ENCODE measurements at places on chromosomes 3 and 15.
A peak's percentile ranks its signal among the peaks of the same experiment; 100 is the strongest.

DNA sequence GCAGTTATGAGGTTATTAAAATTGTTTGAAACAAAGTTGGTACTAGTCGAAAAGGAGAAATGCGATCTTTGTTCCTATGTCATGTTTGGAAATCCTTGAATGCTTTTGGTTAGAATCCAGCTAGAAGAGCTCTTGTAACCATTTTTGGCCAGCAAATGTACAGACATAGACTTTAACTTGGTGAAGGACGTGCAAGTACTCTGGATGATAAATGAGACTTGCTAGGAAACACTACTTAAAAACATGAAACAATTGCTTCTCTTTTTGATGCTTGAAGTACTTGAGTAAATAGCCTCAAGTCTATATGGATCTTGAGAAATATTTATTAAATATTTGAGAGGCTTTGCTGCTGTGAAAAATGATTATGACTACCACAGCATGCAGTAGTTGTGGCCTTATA, 95.8 kb downstream of the CADM2 start:
- no peak overlapping the region for H3K27ac ChIP-seq
- H3K36me3 ChIP-seq: no peaks in the 10 kb centered on the region
- no peak overlapping the region for H3K4me3 ChIP-seq

- H3K27ac ChIP-seq: no peak overlapping the region
- H3K36me3 ChIP-seq: no peaks in the 10 kb centered on the region
- DNase-seq: no peak
- no peak overlapping the region for H3K4me3 ChIP-seq
These were observed 5.7 kb upstream of the TBC1D2B start for GRCh38 chr15:78083186-78083585.

GRCh38 chr15:49059491-49059890, 13.2 kb upstream of the SECISBP2L start:
- H3K36me3 ChIP-seq: no peaks in the 10 kb centered on the region
- no peaks in the 10 kb centered on the region for H3K27me3 ChIP-seq
- H3K4me3 ChIP-seq: no peak overlapping the region
- DNase-seq: no peak
- H3K4me1 ChIP-seq: peaks cover 18% of the 10 kb centered on the region

- H3K27me3 ChIP-seq: no peaks in the 10 kb centered on the region
- peaks cover 18% of the 10 kb centered on the region for H3K36me3 ChIP-seq
- H3K4me1 ChIP-seq: peaks cover 15% of the 10 kb centered on the region
- H3K4me3 ChIP-seq: no peak overlapping the region
- DNase-seq: no peak
These were observed 15.3 kb downstream of the LRRC49 start for GRCh38 chr15:70907784-70908471.

DNA sequence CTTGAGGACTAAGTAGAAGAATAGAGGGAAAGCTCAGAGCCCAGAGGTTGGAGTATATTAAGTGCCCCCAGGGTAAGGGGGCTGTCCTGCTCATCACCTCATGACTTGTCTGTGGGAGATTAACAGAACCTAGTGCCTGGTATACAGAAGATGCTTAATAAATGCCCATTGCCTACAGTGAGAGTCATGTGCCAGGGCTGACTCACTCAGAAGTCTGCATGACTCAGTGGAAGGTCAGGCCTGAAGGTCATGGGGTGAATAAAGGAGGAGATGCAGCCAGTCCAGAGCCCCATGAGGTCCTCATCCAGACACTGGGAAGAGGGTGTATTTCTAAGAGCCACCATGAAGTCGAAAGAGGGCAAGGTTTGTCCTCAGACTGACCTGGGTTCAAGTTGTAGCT, 62.5 kb upstream of the TLE3 start:
- H3K4me3 ChIP-seq: no peak overlapping the region
- no peak overlapping the region for H3K27ac ChIP-seq
- H3K4me1 ChIP-seq: peaks cover 46% of the 10 kb centered on the region

- H3K36me3 ChIP-seq: peaks cover 3% of the 10 kb centered on the region
- no peaks in the 10 kb centered on the region for H3K27me3 ChIP-seq
- H3K4me1 ChIP-seq: peaks cover 69% of the 10 kb centered on the region
- no peak for DNase-seq
These were observed 4.6 kb downstream of the SETD5 start for GRCh38 chr3:9401986-9402385.

- peaks cover 4% of the 10 kb centered on the region for H3K36me3 ChIP-seq
These were observed 12.1 kb downstream of the OSBPL10 start for GRCh38 chr3:31968927-31969418.

DNA sequence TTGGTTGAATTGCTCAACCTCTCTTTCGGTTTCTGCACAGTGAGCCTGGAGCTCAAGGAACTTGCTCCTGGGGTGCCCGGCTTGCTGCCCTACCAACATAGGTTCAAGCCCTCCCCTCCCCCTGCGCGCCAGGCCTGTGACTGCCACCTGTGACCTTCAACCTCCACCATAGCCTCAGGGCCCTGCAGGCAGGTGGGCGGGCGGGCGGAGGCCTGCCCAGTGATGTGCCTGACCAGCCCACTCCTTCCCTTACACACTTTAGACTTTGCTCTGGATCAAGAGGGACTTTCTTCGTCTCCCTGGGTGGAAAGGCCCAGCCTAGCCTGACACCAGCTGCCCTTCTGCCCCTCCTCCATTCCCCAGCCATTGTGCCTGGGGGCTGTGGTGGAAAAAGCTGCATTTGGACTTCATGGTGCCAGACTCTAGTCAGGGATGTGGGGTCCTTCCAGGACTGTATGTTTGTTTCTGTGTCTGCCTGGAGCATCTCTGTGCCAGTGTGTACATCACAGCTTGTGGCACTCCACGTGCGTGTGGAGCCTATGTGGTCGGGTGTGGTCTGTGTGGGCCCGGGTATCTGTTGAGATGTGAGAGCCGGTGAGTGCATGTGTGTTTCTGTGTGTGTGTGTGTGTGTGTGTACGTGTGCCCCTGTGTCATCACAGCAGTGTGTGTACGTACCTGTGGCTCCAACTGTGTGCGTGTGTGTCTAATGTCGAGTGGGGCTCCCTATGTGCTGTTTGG, 9.5 kb downstream of the PRKCD start:
- no peak overlapping the region for H3K4me3 ChIP-seq
- H3K27me3 ChIP-seq: no peaks in the 10 kb centered on the region
- H3K36me3 ChIP-seq: peaks cover 2% of the 10 kb centered on the region
- no peak for DNase-seq

DNA sequence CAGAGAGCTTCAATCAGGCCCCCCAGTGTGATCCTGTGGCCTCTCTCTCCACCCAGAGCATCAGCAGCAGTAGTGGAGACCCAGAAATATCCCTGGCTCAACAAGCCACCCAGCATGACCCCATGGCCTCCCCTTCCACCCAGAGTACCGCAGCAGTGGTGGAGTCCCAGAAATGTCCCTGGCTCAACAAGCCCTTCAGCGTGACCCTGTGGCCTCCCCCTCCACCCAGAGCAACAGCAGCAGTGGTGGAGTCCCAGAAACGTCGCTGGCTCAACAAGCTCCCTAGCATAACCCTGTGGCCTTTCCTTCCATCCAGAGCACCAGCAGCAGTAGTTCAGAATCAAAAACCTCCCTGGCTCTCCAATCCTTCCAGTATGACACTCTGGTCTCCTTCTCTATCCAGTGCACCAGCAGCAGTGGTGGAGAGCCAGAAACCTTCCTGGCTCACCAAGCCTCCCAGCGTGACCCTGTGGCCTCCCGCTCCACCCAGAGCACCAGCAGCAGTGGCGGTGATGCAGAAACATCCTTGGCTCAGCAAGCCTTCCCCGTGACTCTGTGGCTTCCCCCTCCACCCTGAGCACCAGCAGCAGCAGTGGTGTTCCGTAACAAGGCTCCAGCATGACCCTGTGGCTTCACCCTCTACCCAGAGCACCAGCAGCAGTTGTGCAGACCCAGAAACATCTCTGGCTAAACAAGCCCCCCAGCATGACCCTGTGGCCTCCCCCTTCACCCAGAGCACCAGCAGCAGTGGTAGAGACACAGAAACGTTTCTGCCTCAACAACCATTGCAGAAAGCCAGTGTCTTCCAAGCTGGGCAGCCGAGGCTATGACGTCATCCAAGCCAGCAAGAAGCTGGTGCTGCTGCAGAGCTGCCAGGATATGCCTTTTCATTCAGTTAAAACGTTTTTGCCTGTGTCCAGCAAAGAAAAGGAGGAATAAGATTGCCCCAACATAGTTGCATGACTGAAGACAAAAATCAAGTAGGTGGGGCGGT, 61.3 kb upstream of the TAMM41 start:
- no peak for DNase-seq
- H3K36me3 ChIP-seq: no peaks in the 10 kb centered on the region
- H3K27ac ChIP-seq: no peak overlapping the region
- H3K27me3 ChIP-seq: peaks cover 22% of the 10 kb centered on the region
- H3K4me1 ChIP-seq: no peaks in the 10 kb centered on the region
- no peak overlapping the region for H3K4me3 ChIP-seq

DNA sequence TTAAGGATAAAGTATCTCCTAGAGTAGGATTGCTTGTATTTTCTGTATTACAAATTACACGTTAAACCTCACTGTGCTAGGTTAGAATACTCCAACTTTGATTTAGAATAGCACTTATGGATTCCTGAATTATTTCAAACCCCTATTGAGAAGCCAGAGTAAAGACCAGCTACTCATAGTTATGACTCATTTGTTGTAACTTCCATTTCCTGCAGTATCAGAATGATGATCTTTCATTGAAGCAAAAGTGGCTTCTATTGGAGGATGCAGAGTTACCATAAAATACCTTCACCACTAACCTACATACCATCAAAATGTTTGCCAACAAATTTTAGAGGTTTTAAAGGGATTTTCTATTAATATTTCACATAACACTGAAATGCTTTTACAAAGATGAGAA, 1322.7 kb upstream of the ALCAM start:
- no peak overlapping the region for H3K27ac ChIP-seq
- H3K27me3 ChIP-seq: no peaks in the 10 kb centered on the region
- H3K36me3 ChIP-seq: no peaks in the 10 kb centered on the region

DNA sequence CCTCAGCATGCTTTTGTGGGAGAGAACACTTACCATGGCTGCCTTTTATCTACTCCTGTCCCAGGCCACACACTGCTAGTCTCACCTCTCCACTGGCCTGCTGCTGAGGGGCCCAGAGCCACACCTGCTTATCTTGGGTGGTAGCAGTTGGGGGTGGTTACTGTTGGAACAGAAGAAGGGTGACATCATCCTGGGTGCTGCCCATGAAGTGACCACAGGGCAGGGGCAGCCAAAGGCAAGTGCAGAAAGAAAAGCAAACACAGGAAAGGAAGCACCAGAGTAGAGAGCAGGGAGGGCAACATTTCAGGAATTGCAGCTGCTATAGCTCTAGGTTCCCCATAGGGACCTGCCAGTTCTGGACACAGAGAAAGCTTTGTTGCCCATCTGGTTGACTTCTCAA, 345.2 kb downstream of the VPS13C start:
- H3K27me3 ChIP-seq: peaks cover 17% of the 10 kb centered on the region
- H3K36me3 ChIP-seq: no peaks in the 10 kb centered on the region
- H3K4me3 ChIP-seq: no peak overlapping the region
- DNase-seq: no peak
- no peak overlapping the region for H3K27ac ChIP-seq

GRCh38 chr15:74828835-74829234, 2.4 kb downstream of the CPLX3 start:
- no peaks in the 10 kb centered on the region for H3K36me3 ChIP-seq
- no peaks in the 10 kb centered on the region for H3K4me1 ChIP-seq
- H3K27me3 ChIP-seq: peaks cover 24% of the 10 kb centered on the region
- H3K27ac ChIP-seq: no peak overlapping the region
- DNase-seq: no peak

- H3K4me3 ChIP-seq: no peak overlapping the region
- H3K36me3 ChIP-seq: peaks cover 8% of the 10 kb centered on the region
- no peak for DNase-seq
- H3K27ac ChIP-seq: no peak overlapping the region
These were observed 6.9 kb downstream of the ISL2 start for GRCh38 chr15:76343313-76343996.

DNA sequence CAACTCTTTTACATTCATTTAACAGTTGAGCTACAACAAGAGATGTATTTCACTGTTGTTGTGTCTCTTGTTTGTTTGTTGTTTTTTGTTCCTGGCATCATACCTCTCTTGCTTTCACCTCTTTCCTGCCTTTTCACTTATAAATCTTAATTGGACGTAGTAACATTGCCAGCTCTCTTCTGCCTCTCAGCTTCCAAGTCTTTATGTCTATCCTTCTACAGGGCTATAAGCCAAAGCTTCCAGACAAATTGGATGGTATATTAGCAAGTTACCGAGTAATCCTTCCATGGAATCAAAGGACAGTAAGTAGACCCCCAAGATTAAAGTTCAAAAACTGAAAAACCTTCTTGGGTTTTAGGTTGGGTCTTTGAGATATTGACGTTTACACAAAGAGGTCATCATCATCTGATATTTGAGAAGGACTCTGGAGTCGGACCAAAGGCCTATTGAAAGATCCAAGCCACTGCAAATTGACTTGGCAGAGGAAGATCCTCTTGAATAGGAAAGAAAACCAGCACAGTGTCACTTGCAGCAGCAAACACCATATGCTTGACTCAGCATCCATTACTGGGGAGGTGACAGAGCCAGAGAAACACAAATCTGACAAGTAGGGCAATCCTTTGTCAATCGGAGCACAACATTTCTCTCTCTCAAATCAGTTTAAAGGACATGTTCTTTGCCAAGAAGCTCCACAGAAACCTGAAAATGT, 648.5 kb upstream of the NR2F2 start:
- H3K27ac ChIP-seq: no peak overlapping the region
- H3K36me3 ChIP-seq: no peaks in the 10 kb centered on the region
- no peak overlapping the region for H3K4me3 ChIP-seq
- peaks cover 12% of the 10 kb centered on the region for H3K4me1 ChIP-seq
- DNase-seq: no peak

GRCh38 chr3:141456301-141456625, 30.6 kb upstream of the RASA2 start:
- no peak overlapping the region for H3K4me3 ChIP-seq
- no peaks in the 10 kb centered on the region for H3K27me3 ChIP-seq
- peaks cover 36% of the 10 kb centered on the region for H3K4me1 ChIP-seq
- no peak for DNase-seq
- peak overlapping the region; percentile 45 for H3K27ac ChIP-seq
- no peaks in the 10 kb centered on the region for H3K36me3 ChIP-seq
